NCI-H226 (cell line): ENCODE measurements at places on chromosomes 1 and 21.
A peak's percentile ranks its signal among the peaks of the same experiment; 100 is the strongest.

GRCh38 chr1:40305451-40305850 lies 11.6 kb downstream of the COL9A2 start:
- DNase-seq: no peak

DNA sequence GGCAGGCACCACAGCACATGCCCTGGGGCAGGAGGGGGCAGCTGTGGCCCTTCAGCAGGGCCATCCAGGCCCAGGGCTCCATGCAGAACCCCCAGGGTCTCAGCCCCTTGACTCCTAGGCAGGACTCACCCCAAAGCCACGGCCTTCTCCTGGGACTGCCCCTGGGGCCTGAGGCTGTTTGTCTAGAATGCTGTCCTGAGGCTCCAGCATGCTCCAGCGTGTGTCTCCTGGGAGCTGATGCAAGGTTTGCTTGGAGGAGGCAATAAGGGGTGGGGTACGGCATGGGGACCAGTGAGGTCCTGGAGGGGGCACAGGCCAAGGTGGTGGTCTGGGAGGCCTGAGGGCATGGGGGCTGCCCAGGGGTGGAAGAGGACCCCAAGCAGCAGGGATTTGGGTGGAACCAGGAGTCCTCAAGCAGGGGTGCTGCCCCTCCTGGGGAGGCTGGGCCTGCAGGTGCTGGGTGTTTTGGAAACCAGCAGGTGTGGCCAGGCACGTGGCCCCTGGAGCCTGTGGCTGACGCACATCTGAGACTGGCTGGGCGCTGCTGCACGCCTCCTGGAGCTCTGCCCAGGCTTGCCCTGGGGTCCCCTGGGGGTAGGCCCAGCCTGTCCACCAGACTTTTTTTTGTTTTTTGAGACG lies 7.8 kb upstream of the CALML6 start:
- no peak for DNase-seq

GRCh38 chr1:116435806-116436610 lies 63.0 kb downstream of the ATP1A1 start:
- DNase-seq: no peak

DNA sequence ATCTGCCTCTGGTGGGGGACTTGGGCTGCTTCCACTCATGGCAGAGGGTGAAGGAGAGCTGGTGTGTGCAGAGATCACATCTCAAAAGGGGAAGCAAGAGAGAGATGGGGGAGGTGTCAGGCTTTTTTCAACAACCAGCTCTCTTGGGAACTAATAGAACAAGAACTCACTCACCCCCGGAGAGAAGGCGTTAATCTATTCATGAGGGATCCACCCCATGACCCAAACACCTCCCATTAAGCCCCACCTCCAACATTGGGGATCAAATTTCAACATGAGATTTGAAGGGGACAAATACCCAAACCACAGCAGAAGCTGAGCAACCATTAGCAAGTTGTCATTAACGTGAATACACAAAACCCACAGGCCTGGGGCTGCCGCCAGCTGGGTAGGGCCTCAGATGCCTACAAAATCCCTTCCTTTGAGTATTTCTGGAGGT lies 12.0 kb upstream of the VWA5B1 start:
- DNase-seq: no peak

- DNase-seq: peak; percentile 88
These were observed 8.3 kb upstream of the TNFRSF9 start for GRCh38 chr1:7948960-7949359.

GRCh38 chr1:226739696-226740065 lies 599 bp upstream of the ITPKB start:
- no peak for DNase-seq

DNA sequence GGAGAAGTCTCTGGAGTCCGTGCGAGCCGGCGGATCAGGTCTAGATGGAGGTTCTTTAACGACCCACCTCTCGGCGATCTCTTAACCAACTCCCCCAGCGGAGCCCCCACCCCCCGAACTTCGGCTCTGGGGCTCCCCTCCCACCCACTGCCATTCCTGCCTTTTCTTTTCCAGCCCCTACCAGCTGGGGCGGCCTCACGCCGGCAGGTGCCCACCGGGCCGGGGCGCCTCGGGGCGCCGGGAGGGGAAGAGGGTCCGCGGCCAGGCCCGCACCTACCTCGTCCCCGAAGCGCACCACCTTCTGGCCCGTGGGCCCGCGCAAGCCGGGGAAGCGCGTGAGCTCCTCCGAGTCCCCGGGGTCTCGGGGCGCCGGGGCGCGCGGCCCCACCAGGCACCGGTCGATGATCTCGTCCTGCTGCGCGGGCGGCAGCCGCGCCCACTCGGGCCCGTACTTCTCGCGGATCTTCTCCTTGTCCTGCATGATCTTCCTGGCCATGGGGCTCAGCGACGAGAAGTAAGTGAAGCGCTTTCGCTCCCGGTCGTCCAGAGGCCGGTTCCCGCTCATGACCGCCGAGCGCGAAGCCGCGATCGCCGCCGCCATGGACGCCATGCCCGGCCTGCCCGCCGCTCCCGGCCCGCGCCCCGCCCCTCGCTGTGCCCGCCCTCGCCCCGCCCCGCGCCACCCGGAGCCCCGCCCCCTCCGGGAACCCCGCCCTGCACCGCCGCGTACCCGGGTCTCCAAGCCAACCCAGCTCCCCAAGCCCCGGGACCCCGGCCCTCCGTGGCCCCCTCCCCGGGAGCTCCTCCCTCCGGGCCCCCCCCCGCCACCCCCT lies at the start of gene C1orf198:
Gene C1orf198 (minus strand): TSS at position 619 of the 833 bp plus-strand sequence. CDS start 9 bp downstream, at position 610.
- DNase-seq: peak; percentile 7

GRCh38 chr1:201016943-201017827 lies 6.3 kb downstream of the KIF21B start:
- DNase-seq: no peak

DNA sequence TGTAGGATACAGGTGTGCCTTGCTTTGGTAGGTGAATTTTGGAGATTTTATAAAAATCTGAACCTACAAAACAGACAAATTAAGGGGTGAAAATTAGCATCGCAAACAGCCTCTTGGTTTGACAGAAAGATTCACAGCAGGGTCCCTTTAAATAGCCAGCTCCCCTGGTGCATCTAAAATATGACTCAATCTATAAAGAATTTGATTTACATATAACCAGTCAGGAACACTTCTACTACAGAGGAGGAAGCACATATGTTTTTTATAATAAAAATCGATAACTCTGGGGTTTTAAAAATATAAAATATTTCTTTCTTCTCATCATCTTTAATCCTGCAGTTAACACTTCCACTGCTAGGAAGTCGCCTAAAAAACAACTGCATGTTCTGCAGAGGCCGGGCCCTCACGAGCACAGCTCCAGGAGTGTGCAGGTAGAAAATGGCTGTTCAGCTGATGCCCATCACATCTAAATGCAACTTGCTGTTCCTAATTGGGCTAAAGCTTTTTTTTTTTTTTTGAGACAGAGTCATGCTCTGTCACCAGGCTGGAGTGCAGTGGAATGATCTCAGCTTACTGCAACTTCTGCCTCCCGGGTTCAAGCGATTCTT lies 203.4 kb downstream of the HS2ST1 start:
- no peak for DNase-seq

GRCh38 chr1:168223681-168224540 lies 1.9 kb upstream of the SFT2D2 start:
- peak; percentile 34 for DNase-seq

- DNase-seq: no peak
These were observed 250.9 kb downstream of the PTPRC start for GRCh38 chr1:198889749-198890148.

- no peak for DNase-seq
These were observed 135.2 kb downstream of the SLC44A5 start for GRCh38 chr1:75475696-75476095.

GRCh38 chr1:227824204-227824603 lies 8.7 kb downstream of the PRSS38 start:
- DNase-seq: no peak

GRCh38 chr1:63418101-63418500 lies 50.7 kb downstream of the ALG6 start:
- no peak for DNase-seq

DNA sequence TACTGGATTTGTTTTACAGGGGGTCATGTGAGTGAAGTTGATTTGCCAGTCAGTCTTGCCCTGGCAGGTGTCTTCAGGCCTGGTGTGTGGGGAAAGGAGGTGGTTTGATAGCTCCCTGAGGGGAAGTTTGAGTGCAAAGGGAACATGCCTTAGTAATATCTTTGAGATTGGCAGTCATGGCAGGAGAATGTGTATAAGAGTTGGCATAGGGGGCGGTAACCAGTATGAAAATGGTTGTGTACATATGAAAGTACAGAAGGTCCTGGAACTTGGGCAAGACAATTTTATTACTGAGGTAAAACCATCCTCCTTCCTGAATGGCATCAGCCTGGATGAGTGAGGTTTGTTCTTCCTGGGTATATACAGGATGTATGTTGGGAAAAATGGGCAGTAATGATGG lies 37.6 kb upstream of the PLA2G5 start:
- no peak for DNase-seq

DNA sequence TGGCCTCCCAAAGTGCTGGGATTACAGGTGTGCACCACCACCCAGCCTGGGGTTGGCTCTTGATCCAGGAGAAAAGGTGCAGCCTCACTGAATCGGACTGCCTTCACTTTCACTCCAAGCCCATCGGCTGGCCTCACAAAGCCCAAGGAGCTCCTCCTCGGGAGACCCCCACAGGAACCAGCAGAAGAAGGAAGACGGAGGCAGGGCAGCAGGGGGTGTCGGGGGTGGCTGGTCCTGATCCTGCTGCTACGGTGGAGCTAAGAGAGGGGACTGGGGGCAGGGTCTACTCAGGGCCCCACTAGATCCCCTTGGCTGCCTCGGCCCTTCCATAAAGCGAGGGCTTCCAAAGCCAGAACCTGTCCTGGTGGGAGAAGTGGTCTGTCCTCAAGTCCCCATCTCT lies 93.9 kb downstream of the STUM start:
- DNase-seq: no peak

DNA sequence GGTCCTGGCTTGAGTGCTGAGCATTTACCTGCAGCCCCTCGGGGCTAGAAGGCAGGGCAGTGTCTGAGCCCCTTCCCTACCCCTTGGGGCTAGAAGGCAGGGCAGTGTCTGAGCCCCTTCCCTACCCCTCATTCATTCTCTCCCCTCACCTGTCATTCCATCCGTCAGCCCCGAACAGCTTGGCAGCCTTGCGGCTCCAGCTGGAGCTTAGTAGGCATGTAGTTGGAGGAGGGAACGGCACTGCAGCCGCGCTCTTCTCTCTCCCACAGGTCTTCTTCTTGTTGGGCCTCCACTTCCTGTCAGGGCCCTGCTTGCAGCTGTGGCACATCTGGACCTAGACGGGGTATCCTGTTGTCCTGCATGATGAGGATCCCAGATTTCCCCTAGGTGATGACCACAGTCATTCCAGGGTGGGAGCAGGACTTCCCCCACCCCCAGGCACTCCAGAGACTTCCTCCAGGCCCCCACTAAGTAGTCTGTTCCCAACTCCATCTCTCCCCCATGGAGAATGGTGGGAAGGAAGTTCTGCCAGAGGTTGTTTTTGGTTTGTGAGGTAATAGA lies 22.2 kb downstream of the MAPKAPK2 start:
- no peak for DNase-seq

DNA sequence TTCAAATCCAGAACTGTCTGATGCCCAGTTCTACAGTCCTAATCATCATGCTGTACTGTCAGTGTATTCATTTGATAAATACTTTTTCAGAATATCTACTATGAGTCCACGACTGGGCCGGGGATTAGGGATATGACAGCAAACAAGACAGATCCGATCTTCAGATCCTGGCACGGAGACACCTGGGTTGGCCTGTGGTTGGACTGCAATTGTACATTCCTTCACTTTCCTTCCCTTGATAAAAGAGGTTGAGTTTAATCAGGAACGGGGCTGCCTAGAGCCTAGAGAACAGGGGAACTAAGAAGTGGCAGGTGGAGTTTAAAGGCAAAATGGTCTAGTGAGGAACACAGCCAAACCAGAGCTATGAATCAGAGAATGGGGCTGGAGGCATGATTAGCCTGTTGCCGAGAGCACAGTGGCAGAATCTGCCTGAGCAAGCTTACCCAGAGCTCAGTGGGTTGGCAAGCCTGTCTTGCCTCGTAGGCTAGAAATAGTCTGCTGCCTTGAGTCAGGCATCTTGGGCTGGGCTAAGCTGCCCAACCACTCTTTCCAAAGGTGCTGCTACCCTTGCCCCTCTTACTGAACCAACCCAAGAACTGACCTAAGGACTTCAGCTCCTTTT lies 38.1 kb upstream of the PTCH2 start:
- DNase-seq: peak; percentile 94

DNA sequence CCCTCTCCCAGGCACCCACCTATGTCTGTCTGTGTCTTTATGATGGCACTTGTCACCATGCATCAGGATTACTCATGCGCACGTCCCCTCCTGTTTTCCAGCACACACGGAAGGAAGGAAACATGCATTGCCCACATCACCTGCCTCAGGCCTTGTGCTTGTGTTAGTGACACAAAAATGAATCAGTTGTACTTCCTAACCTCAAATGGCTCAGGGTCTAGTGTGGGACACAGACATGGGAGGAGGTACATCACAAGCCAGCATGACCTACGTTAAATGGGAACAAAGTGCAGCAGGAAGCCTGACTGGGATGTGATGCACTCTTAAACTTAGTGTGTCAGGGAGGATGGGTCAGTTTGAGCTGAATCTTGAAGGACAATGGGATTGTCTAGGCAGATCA lies 126.7 kb downstream of the TRABD2B start:
- DNase-seq: no peak

- DNase-seq: no peak
These were observed 103.1 kb downstream of the TOMM20 start for GRCh38 chr1:235025422-235025984.

DNA sequence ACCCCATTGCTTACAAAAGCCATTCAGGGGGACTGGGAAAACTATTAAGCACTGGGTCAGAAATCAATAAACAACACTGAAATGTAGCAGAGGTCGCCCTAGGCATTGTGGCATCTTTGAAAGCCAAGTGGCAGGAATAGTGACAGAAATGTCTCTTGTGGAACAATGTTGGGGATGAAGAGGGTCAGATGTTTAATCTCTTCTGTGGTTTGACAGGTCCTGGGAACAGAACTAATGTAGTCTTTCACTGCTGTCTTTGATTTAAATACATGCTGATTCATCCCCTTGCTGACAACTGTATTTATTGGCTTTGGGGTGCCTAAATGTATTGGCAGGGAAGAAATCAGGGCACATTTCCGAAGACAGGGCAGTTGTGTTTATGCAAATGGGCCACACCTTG lies 194.8 kb downstream of the ATG4C start:
- DNase-seq: no peak

- no peak for DNase-seq
These were observed 160.5 kb downstream of the TBX15 start for GRCh38 chr1:118827636-118828035.

DNA sequence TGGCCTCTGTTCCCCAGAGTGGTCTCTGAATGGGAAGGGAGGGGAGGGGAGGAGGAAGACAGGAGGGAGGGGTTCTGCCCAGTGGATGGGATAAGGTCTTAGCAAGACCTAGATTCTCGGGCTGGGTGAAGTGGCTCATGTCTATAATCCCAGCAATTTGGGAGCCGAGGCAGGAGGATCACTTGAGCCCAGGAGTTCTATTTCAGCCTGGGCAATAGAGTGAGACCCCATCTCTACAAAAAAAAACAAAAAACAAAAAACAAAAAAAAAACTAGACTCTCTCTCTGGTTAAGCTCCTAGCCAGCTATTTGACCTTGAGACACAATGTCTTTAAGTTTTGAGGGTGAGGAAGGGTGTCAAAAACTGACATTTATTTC lies 11.4 kb downstream of the UQCRHL start:
- DNase-seq: no peak
